A549 treated with GW870086 at 1 μM for 4 hours (cell line): ENCODE measurements at places on chromosomes 6 and 20. TPM values are rescaled to one million over a fixed set of nuclear protein-coding genes. Genes with fewer than 3 reads are reported as not detected.

Gene CABLES2
- total RNA-seq = 4.2 to 6.4 TPM (median 5.8 TPM) in 5 replicates

Gene SEL1L2
- not detected in 5 replicates for total RNA-seq

Gene CRYBG1
- total RNA-seq = 0.55 to 0.93 TPM (median 0.71 TPM) in 5 replicates

Gene UNC5CL
- total RNA-seq = 0.34 to 1.1 TPM (median 0.60 TPM) in 5 replicates

Gene ZC3H12D
- 0.02 to 0.10 TPM (median 0.07 TPM) in 5 replicates for total RNA-seq

Gene GPR6
- total RNA-seq = not detected in 5 replicates

Gene RXRB
- total RNA-seq = 14.0 to 20.0 TPM (median 19.7 TPM) in 5 replicates

Gene MAS1
- total RNA-seq = not detected in 5 replicates

Gene LINC00237
- total RNA-seq = not detected in 5 replicates

Gene C20orf144
- total RNA-seq = 0.07 to 0.19 TPM (median 0.11 TPM) in 4 of 5 replicates, not detected in the other

Gene SPATS1
- total RNA-seq = not detected in 5 replicates

Gene ARID1B
- total RNA-seq = 13.9 to 14.7 TPM (median 14.1 TPM) in 5 replicates

Gene PPP1R14C
- 1.5 to 1.9 TPM (median 1.6 TPM) in 5 replicates for total RNA-seq

Gene MLIP
- 0.13 TPM in 1 of 5 replicates, not detected in the others for total RNA-seq

Gene LCA5
- total RNA-seq = 0.43 to 0.84 TPM (median 0.79 TPM) in 5 replicates

Gene SLC22A3
- total RNA-seq = 40.2 to 51.2 TPM (median 47.9 TPM) in 5 replicates

Gene AAR2
- 40.6 to 44.5 TPM (median 43.3 TPM) in 5 replicates for total RNA-seq

Gene GHRH
- total RNA-seq = not detected in 5 replicates

Gene RSPO4
- not detected in 5 replicates for total RNA-seq

Gene TNFRSF21
- total RNA-seq = 17.1 to 19.9 TPM (median 19.0 TPM) in 5 replicates

Gene SCUBE3
- 0.02 to 0.07 TPM (median 0.06 TPM) in 5 replicates for total RNA-seq

Gene PTK6
- 2.5 to 3.1 TPM (median 2.9 TPM) in 5 replicates for total RNA-seq

Gene NOX3
- total RNA-seq = not detected in 5 replicates

Gene CDH26
- total RNA-seq = 0.10 to 0.23 TPM (median 0.15 TPM) in 4 of 5 replicates, not detected in the other

Gene TAP1
- total RNA-seq = 34.1 to 42.0 TPM (median 39.9 TPM) in 5 replicates

Gene OTOR
- total RNA-seq = not detected in 5 replicates

Gene PREX1
- 10.7 to 13.0 TPM (median 12.3 TPM) in 5 replicates for total RNA-seq

Gene EFCAB8
- total RNA-seq = not detected in 5 replicates

Gene IL17F
- total RNA-seq = not detected in 5 replicates

Gene CD109
- 36.3 to 70.4 TPM (median 59.2 TPM) in 5 replicates for total RNA-seq

Gene GNAS-AS1
- not detected in 5 replicates for total RNA-seq

Gene ACTL10
- 0.06 to 0.07 TPM (median 0.06 TPM) in 3 of 5 replicates, not detected in the others for total RNA-seq

Gene IP6K3
- total RNA-seq = 0.40 to 0.80 TPM (median 0.46 TPM) in 5 replicates

Gene FRK
- total RNA-seq = 1.5 to 2.4 TPM (median 2.3 TPM) in 5 replicates

Gene CLIC5
- 0.10 TPM in 1 of 5 replicates, not detected in the others for total RNA-seq

Gene MAPK14
- total RNA-seq = 21.7 to 28.6 TPM (median 25.7 TPM) in 5 replicates
